ENCODE measurements at places on chromosomes 6 and 20.

- no peak for DNase-seq
These were observed 5.6 kb upstream of the R3HDML start for GRCh38 chr20:44331201-44331600.

DNA sequence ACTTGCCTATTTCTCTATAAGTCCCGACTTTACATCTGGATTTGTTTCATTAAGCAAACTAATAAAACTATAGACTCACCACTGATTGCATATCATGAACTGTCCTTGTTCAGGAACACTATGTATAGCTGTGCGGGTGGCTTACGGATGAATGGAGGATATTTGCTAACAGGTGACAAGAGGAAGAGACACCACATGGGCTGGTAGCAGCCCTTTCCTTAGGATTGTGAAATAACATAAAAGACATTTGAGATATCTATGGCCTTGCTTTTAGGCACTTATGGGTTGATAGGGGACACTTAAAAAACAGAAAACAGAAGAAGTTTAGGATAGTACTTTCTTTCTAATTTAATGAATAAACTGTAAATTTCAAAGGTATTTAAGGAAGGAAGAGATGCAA is 5.0 kb upstream of the CAP2 start:
- DNase-seq = no peak

DNA sequence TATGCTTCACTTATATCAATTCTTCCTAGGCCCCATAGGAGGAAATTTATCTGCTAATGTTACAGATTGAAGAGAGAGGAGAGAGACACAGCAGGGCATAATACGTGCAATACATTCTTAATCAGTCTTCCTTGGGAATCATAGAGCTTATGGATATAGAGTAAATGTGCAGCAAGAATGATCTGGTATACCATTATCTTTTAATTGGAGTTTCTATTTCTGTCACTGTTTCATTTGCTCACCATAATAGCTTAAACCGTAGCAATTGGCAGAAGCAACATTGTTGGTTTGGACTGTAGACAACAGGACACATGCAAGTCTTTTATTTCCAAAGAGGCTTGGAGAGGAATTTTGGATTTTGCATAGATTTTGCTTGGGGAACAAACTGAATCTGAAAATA is 68.1 kb upstream of the PCSK2 start:
- DNase-seq = no peak

- no peak for DNase-seq
These were observed 38.3 kb downstream of the DAAM2 start for GRCh38 chr6:39830444-39830843.

DNA sequence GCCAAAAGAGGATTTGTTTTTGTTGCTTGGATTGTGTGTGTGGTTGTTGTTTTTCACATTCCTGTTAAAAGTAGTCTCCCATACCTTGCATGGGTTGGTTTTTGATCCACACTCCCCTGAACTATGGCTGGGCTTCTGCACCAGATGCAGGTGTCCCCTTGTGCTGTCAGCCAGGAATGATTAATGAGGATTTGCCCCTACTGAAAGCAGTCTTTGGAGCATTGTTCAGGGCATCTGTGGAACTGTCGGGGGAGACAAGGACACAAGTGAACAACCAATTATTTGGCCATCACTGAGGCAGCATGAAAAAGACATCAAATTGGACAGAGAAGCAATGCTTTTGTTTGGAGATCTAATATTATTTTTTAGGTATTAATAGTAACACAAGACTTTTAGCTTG is 373.2 kb upstream of the MMS22L start:
- no peak for DNase-seq

DNA sequence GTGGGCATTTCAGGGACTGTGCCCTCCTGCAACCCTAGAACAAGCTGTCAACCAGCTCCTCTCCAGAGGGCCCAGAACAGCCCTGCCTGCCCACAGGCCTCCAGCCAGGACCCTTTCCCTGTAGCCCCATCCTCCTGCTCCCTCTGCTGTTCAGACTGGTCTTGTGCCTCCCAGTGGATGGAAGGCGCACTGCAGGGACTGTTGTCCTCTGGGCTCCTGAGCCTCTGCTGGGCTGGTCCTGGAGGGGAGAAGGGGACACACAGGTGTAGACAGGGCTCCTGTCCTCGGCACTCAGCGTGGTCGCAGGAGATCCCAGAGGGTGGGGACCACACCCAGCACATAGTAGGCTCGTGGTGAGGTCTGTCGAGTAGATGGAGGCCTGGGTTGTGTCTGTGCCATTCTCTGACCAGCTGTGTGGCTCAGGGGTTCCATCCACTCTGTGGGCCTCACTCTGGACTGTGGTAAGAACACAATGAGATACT is 11.5 kb downstream of the ITPR3 start:
- DNase-seq = peak; percentile 49

DNA sequence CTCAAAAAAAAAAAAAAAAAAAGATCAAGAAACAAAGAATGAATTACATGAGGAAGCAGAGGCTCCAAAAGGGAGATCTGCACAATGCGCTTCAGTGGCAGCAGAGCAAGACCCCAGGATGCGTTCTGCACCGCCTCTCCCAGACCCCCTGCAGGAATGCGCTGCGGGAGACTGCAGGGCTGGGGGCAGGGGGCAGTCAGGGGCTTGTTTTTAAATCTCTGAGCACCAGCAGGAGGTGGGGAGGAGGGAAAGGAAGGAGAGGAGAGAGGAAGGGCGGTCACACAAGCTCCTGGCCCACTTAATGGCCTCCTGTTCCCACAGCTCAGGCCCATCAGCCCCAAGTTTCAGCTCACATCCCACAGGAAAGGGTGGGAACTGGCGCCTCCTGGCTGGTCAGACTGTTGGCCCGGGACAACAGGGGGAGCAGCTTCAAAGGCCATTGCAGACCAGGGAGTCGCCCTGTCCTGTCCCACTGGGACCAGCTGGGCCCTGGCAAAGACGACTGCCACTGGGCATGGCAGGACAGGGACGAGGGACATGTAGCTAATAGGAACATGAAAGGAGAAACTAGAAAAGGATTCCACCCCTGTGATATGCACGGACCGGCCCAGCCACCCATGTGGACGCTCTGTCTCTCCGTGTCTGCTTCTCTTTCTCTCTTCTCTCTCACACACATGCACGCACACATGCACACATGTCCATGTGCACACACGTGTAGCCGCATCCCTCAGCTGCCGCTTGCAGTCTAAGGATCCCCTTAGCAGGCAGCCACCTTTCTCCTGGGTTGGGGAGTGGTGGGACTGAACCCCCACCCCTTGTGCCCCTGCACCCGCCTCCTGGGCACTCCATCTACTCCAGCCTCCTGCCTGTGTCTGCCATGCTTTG is 34.7 kb downstream of the TFEB start:
- no peak for DNase-seq

DNA sequence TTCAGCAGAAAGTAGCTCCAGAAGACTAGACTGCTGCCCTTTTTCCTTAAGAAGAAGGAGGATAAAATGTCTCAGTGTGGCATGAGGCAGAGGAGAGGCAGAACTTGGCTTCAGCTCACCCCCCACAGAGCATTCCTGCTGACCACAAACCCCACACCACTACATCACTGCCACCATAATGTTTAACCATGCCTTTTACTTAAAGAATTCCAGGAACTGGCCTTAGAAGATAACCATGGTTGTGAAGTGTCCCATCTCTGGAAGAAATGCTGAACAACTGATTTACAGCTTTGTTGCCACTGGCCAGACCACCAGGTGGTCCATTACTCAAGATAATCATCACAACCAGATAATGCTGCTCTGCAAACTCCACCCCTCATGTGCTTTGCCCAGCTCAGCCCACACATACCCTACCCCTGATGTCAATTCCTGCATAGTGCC is 154.1 kb downstream of the CD24 start:
- DNase-seq = peak; percentile 88

DNA sequence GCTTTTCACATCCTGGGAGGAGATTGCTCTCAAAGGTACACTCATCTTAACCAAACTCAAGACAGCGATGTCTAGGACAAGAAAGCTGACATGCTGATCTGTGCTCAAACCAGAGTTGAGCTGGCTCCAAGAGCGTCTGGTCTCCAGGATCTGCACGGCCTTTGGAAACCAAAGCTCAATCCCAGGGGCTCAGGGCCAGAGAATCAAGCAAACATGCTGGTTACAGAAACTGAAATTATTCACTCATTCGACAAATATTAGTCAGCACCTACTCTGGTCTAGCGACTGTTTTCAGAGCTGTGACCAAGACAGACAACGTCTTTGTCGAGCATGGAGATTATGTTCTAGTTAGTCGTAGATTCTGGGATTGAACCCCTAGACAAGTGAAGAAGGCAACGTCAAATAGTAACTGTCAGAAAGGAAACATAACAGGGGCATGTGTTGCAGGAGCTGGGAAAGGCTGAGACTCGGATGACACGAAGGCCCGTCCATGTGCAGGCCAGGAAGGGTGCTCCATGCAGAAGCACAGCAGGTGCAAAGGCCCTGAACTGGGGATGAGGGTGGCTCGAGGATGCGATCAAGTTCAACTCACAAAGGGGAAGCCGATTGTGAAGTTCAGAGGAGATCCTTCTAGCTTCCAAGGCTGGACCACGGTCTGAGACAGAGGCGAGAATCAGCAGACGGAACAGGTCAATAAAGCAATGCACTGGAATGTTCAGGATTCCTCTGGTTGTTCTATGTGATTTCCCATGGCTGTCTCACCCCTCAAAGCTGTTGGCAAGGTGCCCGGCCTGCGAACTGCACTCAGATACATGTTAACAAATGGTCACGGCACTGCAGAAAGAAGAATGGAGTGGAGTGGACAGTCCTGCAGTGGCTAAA is 12.5 kb upstream of the PCK1 start:
- peak; percentile 4 for DNase-seq

DNA sequence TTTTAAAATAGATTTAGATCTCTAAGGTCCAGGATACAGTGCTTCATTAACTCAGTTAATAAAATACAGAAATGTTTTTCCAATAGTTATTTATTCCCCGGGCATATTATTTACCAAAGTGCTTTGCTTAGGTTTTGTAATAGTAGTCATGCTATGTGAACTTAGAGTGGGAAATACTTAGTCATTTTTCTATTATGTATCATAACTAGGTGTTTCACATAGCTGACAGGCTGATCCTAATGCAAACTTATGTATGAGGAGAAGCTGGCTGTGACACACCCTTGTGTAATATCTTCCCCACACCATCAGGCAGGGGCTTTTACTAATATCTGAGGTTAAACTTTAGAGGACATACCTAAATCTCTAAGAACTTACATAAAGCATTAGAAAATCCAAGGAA is 277.7 kb upstream of the RIMS1 start:
- DNase-seq = no peak

DNA sequence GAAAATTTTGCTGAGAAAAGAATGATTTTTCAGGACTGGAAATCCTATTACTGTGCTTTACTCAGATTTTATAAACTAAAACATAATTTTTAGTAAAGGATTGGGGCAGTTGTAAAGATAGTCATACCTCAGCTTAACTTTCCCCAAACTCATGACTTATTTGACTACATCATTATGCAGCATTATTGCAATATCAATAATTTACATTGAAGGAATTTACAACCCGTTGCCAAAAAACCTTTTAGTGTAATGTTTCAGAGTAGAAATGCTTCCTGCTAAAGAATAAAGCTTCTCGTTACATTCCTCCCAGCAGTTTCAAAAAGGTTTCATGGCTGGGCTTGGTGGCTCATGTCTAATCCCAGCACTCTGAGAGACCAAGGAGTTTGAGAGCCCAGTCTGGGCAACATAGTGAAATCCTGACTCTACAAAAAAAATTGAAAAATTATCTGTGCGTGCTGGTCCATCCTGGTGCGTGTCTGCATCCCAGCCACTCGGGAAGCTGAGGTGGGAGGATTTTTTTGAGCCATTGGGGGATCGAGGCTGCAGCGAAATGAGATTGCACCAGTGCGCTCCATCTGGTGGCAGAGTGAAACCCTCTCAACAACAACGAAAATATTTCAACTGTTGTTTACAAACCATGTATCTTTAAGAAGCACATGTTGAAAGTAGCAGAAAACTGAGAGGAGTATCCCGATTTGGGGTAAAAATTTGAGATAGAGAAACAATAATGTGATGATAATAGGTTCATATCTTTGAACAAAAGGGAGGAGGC is 4.4 kb downstream of the AMD1 start:
- peak; percentile 40 for DNase-seq

DNA sequence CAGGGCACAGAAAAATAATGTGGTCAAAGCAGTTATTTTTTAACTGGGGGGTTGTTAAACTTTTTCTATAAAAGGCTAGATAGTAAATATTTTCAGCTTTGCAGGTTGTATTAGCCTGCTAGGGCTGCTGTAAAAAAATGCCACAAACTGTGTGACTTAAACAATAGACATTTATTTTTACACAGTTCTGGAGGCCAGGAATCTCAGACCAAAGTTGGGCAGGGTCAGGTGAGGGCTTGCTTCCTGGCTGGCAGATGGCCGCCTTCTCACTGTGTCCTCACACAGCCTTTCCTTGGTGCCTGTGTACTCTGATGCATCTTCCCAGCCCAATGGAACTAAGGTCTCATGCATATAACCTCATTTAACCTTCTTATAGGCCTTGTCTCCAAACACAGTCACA is 294.7 kb downstream of the PTPRT start:
- DNase-seq = no peak

GRCh38 chr6:152004896-152005295 is 197.4 kb downstream of the ESR1 start:
- DNase-seq = no peak

GRCh38 chr20:11686820-11687543 is 230.7 kb upstream of the BTBD3 start:
- peak; percentile 13 for DNase-seq

DNA sequence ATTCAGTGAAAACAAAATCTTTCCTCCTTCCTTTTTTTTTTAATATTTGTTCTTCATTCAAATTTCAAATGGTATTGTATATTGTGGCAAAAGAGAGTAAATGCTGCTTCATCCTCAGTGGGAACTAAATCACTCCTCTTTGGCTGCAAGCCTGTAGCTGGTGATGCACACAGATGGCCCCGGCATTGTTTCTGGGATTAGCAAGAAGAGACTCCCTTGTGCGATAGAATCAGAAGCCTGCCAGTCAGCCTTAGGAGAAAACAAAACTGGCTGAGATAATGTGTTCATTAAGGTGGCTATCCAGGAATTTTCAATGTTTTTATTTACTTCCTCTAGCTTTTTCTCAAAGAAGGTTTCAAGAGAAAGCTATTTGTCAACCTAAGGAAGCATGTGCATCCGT is 20.7 kb upstream of the ELOVL2 start:
- no peak for DNase-seq

- DNase-seq = peak; percentile 73
These were observed 3.0 kb upstream of the GOPC start for GRCh38 chr6:117605169-117605826.

DNA sequence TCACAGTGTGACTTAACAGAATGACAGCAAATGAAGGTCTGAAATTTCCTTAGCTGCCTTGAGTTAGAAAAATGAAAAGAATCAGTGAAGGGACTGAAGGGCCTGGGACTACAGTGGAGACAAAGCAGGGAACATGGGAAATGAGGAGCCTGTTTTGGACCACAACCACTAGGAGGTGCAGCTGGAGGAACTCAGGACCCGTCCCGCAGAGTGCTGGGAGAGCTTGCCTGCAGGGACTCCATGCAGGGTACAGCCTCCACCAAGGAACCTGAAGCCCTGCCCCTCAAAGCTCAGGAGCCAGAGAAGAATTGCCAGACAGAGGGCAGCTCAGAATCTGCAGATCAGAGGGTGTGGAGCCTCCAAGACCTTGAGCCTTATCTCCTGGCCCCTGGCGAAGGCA is 50.7 kb downstream of the LRFN2 start:
- DNase-seq = no peak

- DNase-seq = no peak
These were observed 349.5 kb downstream of the EPHA7 start for GRCh38 chr6:93069856-93070255.

- DNase-seq = no peak
These were observed 130.0 kb downstream of the SCP2D1 start for GRCh38 chr20:18943542-18943941.
